ENCODE measurements at places on chromosomes 2 and 18. TPM values are rescaled to one million over a fixed set of nuclear protein-coding genes. Genes with fewer than 3 reads are reported as not detected.

The HRH4 gene
- not detected for total RNA-seq

The SLC9A2 gene
- not detected for total RNA-seq

DNA sequence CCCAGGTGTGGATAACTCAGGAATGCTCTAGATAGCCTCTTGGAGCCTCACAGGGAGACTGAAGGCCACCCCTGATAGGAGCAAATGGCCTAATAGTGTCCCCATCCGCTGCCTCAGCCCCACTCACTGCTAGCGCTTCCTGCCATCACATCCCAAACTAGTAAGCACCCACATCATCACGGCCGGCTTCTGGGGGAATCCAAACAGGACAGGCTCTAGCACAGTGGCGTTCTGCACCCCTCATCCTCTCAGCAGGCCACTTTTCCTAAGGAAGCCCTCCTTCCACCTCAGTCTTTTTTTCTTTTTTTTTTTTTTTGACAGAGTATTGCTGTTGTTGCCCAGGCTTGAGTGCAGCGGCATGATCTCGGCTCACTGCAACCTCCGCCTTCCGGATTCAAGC lies 6.3 kb upstream of the AMER3 start:
- no peaks in the 10 kb centered on the region for H3K4me1 ChIP-seq
- no peak overlapping the region for H3K4me3 ChIP-seq
- no peak for DNase-seq

DNA sequence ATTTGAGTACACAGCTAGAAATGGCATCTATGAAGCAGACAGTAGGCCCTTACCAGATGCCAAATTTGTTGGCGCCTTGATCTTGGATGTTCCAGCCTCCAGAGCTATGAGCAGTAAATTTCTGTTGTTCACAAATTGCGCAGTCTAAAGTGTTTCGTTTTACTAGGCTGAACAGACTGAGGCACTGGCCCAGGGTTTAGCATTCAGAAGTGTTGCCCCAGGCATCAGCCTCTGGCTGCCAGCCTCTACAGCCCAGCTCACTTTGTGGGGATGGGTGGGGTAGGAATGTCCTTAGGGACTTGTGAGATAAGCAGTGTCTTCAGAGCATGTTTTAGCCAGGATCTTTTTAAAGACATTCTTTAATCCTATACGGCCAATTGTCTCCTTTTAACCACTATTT lies 51.5 kb upstream of the MGAT5 start:
- no peak overlapping the region for H3K4me3 ChIP-seq
- peaks cover 25% of the 10 kb centered on the region for H3K4me1 ChIP-seq
- H3K27ac ChIP-seq, result no peak overlapping the region
- H3K27me3 ChIP-seq, result no peaks in the 10 kb centered on the region

DNA sequence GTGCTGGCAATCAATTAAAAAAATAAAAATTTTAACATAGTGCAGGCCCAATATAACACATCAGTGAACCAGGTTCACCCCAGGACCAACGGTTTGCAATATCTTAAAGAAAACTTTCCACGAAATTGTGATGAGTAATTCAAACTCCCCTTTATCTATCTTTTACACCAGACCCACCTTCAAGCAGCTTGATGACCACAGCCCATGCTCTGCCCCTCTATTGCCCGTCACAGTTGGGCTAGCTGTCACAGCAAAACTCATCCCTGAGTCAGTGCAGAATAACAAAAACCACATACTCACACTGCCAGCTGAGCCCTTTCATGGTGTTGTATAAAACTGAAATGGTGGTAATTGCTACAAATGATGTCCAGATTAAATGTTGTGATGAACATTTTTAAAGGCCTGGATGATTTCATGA lies 112.5 kb upstream of the CREB1 start:
- H3K27ac ChIP-seq, result no peak overlapping the region
- DNase-seq, result no peak
- no peak overlapping the region for H3K4me3 ChIP-seq
- peaks cover 6% of the 10 kb centered on the region for H3K4me1 ChIP-seq

DNA sequence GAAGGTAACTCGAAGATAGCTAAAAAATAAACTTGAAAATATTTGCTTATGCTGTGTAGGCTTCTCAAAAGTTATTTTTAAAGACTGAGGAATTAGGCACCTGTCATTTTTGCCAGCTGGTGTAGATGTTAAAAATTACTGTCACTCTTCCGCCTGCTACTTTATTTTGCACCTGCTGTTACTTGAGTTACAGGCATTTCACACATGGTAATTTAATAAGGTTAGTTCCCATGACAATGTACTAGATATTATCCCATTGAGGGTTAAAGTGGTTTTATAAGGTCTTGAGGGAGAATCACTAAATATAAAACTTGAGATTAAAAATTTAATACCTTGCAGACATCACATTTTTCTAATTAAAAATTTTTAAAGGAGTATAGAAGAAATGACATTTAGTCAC lies 26.6 kb downstream of the MYL1 start:
- no peaks in the 10 kb centered on the region for H3K27me3 ChIP-seq
- no peaks in the 10 kb centered on the region for H3K36me3 ChIP-seq
- no peak for DNase-seq
- H3K4me1 ChIP-seq, result no peaks in the 10 kb centered on the region

The DYNAP gene
- not detected for total RNA-seq

DNA sequence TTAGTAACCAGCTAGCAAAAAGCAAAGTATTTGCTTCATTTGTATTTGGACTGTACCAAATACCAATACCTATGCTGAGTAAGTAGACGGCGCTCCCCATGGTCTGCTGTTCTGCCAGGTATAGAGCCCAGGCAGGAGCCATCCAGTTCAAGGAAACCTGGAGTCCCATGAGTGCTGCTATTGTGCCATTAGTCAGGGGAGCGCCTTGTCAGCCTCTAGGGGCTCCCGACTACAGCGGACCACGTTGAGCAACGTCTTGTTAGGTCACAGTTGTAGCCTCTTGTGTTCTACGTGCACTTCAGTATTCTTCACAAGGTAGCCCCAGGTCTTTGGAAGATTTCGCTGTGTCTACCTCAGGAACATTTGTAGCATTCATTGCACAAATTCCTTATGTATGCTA lies 21.6 kb upstream of the SLC9A2 start:
- no peak overlapping the region for H3K4me3 ChIP-seq
- H3K36me3 ChIP-seq, result no peaks in the 10 kb centered on the region
- no peak overlapping the region for H3K27ac ChIP-seq
- H3K4me1 ChIP-seq, result no peaks in the 10 kb centered on the region
- H3K27me3 ChIP-seq, result peaks cover 3% of the 10 kb centered on the region

Data from HFFc6 (cell line).